ENCODE measurements at places on chromosomes 13 and 19.

GRCh38 chr13:114155926-114156883, 22.9 kb upstream of the CFAP97D2 start:
- DNase-seq: no peak

DNA sequence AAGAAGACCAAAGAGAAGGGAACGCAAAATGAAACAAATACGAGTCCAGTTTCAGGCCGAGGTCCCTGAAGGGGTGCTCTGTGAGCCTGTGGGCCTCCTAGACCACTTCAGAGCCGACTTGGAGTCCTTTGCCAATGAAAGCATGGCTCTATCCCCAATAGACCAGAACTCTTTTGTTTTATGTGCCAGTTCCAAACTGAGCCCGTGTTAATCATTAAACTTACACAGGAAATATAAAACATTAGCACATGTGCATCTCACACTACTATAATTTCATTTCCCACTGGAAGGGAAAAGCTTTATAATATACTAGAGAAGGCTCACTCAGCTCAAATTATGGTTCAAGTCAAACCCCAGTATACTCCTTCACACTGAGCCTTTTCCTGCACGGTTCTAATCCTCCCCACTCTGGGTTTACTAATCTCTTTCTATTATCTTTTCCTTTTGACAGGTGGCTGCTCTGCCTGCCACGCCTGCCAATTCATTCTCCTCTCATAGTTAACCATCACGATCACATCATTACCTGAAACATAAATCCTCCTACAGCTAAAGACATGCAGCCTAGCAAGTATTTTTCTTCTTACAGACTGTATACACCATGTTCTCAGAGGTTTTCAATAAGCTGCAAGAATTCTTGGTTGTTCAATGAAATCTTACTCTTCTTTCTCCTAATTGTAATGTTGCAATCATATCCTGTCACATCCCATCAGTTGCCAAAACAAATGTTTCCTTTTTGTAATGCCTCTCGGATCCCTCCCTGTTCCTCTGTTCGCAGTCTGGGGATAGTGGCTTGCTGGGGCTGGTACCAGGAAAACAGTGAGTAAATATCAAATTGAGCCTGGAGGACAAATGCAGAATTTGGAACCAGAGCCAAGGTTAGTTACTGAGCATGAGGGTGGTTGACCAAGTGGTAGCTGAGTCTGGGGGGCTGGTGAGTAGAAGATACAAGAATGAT, 18.8 kb upstream of the WASF3 start:
- no peak for DNase-seq

- no peak for DNase-seq
Measured at GRCh38 chr19:39829702-39830275, 4.2 kb downstream of the DYRK1B start.

DNA sequence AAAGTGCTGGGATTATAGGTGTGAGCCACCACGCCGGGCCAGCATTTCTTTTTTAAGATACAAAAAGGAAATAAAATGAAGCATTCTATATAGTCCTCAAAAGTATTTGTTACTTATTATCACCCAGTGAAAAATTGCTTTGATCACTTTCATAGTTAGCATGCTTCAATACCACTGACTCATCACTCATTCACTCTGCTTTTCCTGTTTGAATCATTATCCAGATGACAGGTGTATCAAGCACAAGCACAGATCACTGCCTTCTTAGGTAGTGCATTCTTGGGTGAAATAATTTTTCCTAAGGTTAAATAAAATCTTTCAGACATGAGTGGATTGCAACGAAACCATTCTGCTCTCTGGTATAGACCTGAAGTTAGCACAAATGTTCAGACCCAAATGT, 35.8 kb upstream of the SPART start:
- no peak for DNase-seq

DNA sequence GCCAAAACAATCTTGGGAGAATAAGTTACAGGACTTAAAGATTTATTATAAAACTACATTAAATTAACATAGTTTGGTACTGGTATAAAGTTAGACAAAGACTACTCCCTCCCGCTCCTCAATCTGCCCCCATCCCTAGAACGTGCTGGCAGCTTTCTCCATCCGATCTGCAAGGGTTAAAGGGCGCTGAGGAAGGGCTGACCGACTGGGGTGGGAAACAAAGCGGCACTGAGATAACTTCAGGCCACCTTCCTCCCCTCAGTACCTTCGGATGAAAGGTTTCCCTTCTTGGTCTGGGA, 790 bp upstream of the SUGT1 start:
- no peak for DNase-seq

GRCh38 chr19:4373601-4374497, 26.5 kb downstream of the SH3GL1 start:
- no peak for DNase-seq

- DNase-seq: peak; percentile 41
Measured at GRCh38 chr19:49119411-49120324, at the start of gene PPFIA3. TSS of gene PPFIA3 (plus strand) at chr19:49119544. CDS start at chr19:49127874, 8,330 bp downstream.

GRCh38 chr13:26867451-26868091, 107.0 kb upstream of the GPR12 start:
- no peak for DNase-seq

DNA sequence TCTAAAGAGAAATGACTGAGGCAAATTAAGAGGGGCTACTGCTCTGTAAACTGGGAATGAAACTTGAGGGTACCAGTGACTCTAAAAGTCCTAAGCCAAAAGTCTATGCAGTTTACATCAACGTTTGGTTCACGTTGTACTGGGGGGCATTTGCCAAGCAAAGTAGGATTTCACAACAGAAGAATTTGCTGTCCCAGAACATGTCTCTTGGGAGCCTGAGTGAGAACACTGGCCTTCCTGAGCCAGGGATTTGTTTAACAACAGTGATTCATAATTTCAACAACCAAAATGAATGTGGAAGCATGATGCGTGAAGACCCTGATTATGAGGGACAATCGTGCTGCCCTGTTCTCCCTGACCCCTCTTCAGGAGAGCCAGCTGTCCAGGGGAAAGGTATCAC, 178.0 kb downstream of the OXGR1 start:
- no peak for DNase-seq

GRCh38 chr13:45816427-45816826, 35.1 kb downstream of the SIAH3 start:
- DNase-seq: peak; percentile 80

GRCh38 chr19:8238251-8238650, 29.1 kb downstream of the CERS4 start:
- no peak for DNase-seq

DNA sequence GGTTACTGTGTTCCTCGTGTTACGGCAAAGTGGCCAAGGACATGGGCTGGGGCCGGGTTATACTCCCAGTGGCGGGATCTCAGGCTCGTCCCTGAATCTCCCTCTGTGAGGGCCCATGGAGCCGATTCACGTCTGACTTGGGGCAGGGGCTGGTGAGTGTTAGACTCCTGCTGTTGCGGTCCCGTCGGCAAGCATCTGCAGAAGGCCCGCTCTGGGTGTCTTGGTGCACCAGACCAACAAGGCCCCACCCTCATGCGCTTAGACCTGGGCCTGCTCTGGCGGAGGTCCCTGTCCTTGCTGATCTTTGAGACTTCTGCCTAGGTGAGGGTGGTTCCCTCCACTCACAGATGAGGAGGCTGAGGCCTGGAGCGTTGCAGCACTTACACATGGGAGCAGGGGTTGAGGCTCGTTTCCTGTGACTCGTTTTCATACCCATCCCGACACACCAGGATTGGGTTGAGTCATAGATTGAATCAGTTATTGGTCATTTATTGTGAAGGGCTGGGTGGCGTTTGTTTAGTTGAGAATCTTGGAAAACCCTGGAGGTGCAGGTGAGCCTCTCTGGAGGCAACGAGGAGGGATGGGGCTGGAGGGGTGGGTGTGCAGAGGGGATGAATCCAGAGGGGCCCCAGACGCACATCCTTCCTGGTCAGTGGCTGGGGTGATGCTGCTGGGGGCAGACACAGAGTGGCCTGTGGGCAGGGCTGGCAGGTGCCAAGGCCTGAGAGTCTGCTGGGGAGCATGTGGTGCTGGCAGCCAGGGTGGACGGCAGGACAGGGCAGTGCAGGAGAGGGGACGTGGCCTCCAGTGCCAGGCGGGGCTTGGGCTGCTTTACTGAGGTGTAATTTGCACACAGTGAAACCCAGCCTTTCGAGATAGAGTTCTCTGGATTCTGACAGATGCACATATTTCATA, 4.6 kb downstream of the EPN1 start:
- DNase-seq: no peak

DNA sequence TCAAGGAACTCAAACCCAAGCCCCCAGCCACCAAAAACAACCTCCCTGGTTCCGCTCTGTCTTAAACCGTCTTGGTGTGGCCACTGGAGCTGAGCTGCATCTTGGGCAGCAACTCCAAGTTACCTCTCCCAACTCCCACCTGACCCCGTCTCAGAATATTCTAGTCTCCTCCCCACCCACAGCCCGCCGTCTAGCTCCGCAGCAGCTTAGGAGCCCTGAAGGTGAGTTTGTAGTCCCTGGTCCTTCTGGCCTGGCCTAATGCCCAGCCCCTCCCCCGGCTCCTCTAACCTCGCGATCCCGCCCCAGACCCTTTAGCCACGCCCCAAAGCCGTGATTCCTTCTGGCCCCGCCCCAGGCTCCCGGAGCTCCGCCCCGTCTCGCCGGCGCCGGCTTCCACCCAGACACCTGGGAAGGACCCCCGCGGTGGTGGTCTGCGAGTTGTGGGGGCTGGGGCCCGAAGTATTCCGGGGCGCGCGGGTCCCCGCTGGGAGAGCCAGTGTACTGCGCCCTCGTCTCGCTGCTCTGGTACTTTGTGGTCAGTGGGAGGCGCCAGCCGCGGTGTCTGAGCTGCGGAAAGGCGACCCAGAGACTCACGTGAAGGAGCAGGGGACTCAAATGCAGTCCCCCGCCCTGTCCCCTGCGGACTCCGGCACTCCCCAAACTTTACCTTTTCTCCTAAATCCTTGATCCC, 2.5 kb upstream of the LHB start:
- DNase-seq: no peak

GRCh38 chr19:47723581-47723940, 10.3 kb downstream of the EHD2 start:
- DNase-seq: peak; percentile 66

DNA sequence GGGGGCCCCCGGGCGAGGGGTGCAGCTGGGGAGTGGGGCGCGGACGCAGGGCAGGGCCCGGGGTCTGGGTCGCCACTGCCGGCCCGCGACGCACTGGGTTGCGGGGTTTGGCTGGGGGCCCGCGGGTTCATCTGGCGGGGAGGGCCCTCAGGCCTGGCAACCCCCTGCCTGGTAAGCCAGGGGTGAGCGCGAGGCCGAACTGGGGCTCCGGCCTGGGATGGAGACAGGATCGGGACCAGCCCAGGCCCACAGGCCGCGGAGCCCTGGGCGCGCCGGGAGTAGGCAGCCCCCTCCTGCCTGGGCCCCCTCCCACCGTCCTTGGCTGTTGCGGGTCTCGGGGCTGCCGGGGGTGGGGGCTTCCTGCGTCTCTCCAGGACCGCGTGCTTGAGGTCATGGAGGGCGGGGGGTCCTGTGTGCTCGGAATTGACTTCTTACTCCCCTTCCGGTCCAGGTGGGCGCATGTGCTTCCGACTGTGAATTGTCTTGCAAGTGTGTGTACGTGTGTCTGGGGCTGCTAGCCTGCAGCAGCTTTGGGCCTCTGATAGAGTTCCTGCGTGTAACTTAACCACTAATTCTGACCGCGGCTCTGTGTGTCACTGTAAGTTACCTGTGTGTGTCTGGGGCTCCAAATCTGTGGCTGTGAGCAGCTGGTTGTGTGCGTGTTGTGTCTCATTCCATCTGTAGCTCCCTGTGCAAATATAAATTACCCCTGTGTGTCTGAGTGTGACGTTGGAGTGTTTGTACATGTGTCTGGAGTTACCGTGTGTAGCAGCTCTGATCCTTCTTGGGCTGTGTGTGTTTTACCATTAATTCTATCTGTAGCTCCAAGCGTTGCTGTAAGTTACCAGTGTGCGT, 751 bp downstream of the GRAMD1A start:
- peak; percentile 40 for DNase-seq

GRCh38 chr13:113647351-113648215, 10.4 kb downstream of the ATP4B start:
- DNase-seq: peak; percentile 15

- DNase-seq: no peak
Measured at GRCh38 chr19:18814063-18814462, 17.7 kb upstream of the UPF1 start.

- no peak for DNase-seq
Measured at GRCh38 chr13:49419276-49419675, 24.6 kb downstream of the CAB39L start.

DNA sequence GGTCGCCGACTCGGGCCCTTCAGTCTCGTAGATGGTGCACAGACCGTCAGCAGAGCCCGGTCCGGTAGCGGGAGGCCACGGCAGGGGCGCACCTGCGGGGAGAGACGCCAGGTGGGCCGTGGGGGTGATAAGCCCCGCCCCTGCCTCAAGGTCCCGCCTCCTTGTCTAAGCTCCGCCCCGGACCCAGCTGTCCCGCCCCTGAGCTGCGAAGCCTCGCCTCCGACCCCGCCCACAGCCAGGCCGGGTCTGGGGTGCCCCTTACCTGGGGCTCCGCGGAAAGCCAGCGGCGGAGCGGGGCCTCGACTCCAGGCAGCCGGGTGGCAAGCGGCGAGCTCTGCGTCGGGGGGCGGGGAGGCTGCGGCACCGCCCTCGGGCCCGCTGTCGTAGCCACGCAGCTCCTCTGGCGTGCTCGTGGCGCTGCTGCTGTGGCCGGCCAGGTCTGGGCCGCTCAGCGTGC, 4.7 kb downstream of the PRR36 start:
- DNase-seq: peak; percentile 51

DNA sequence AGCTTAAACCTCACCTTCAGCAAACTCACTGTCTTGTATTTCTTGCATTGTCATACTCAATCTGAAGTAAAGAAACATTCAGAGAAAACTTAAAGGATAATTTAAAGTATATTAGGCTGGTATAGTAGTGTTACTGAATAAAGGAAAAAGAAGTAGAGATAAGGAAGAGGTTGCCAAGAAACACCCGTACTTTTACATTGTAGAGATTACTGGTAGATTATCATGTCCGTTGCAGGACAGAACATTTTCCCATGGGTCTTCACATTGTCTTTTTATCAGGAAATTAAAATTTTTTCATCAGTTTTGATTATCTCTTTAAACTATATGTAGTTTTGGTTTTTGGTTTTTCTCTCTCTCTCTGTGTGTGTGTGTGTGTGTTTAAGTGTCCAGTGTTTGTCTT, 19.9 kb upstream of the GPR183 start:
- DNase-seq: no peak

GRCh38 chr13:30551189-30551588, 66.5 kb upstream of the USPL1 start:
- peak; percentile 35 for DNase-seq

- no peak for DNase-seq
Measured at GRCh38 chr13:35992964-35993363, 138.2 kb downstream of the DCLK1 start.

- no peak for DNase-seq
Measured at GRCh38 chr19:6685962-6686627, 16.1 kb upstream of the TNFSF14 start.

DNA sequence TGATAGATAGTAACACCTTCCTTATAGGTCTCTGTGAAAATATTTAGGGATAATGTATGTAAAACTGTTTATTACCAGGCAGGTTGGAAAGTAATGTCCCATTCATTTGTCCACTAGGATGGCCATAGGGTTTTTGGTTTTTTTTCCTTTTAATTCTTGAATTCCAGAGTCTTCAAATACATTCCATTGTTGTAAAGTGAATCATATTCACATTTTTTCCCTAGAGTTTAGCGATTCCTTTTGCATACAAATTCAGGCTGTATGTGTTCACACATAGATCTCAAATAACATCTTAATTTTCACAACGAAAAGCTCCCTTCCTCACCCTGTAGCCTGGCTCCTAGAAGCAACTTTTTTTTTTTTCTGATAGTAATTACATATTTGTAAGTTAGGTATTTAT, 1.8 kb upstream of the ZNF557 start:
- DNase-seq: no peak

- no peak for DNase-seq
Measured at GRCh38 chr19:32232449-32232848, 113.0 kb upstream of the ZNF507 start.
